CD4-positive, alpha-beta T cell treated with Interleukin-2 at 100 ng/mL for 4 hours (primary cell): ENCODE measurements at places on chromosomes 5 and 9.
A peak's percentile ranks its signal among the peaks of the same experiment; 100 is the strongest.

DNA sequence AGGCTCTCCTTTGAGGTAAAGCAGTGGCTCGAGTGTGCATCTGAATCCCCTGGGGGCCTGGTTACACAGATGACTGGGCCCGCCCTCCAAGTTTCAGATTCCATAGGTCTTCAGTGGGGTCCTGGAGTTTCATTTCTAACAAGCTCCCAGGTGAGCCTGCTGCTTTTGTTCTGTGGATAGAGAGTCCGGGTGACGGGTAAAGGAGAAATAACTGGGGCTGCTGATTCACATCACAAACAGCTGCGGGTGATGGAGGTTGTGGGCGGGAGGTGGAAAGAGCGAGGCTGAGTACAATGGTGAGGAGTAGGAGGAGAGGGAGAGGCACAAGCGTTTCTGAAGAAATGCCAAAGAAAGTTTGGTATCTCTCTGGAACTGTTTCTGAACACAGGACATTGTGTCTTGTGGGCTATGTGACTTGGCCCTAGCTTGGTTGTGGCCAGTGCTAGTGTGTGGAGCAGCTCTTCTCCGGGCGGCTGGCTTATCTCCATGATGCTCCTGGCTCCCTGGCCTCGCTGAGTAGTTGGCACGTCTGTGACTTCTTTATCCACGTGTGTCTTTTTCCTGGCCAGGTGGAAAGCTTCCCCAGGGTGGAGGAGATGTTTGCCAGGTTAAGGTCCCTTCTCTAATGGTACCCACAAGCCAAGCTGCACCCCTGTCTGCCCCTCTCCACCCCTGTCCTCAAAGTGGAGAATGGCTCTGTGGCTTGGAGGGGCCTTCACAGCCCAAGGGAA is 61.7 kb downstream of the HSPA4 start:
- DNase-seq = no peak

DNA sequence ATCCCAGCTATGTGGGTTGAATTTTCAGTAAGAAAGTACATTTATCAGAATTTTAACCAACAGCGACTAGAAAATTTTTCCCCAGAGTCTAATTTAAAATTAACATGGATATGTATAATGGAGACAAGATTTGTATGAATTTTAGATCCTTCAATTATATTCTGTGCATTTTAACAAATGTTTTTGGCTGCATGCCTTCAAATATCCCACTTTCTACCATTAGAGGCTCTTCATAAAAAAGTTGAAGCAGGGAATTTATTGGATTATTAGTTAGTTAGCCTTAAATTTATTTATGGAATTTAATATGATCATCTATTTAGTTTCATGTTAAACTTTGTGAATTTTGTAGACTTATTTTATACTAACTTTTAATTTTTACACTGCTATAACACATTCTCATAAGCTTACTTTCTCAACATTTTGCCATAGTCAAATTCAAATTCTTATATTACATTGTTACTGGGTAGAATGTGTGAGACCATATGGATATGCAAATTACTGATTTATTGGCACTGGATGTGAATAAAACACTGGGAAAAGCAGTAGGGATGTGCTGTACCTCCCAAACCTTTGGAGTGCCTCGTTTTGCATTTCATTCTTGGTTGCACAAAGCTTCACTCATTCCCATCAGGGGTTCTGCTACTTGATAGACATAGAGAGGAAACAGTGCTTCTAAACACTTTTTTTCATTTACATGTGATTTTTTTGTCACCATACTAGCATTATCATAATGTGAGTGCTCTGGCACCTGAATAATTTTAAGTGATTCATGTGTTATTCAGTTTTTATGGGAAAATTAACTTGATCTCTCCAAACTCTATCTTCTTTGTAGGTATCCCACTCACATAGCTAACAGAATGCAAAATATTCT is 491.8 kb upstream of the COX7C start:
- DNase-seq = no peak

DNA sequence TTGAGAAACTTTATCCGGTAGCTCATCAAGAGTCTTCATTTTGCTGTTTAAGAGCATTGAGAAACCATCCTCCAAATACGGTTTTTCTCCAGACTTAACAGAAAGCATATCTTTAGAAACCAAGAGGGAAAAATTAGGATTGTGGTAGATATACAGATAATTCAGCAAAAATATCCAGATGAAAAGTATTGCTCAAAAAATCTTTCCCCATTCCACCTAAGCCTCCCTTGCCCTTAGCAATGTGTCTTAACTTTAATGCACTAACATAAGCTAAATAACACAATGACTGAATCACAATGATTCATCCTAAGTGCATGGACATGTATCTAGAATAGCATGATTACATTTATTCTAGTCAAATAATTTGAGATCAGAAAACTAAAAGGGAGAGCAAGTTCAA is 130.3 kb upstream of the TARS1 start:
- DNase-seq = no peak

GRCh38 chr5:179298181-179298993 is 46.9 kb downstream of the ADAMTS2 start:
- no peak for DNase-seq

DNA sequence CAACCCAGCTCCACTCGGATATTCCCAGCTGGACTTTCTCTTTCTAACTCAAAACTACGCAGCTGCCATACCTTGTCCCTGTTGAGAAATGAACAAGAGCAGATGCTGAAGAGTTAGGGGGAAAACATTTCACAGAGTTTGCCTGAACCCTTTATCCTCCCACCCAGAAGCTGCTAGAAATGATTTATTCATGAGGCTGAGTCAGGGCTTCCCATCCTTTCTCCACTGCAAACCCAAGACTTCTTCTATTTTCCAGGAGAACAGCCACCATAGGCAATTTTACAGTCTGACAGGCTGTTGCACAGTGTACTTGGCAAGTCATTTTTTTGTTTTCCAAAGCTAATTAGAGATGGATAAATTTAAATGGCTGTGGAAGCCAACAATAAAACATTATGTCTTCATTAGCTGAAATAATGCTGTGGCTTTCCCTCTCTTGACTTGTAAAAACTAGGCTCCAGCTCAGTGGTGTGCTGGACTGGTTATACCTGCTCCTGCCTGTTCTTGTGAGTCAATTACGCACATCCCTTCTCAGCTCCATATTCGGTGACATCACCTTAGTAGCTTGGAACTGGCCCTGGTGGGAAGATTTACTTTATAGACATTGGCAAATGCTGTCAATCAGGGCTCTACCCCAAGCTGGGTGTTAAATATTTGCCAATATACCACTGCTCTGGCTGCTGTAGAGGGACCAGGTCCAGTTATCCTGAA is 71.9 kb downstream of the KIF4B start:
- DNase-seq = no peak

- DNase-seq = no peak
These were observed 83.4 kb downstream of the MEGF10 start for GRCh38 chr5:127373858-127374491.

DNA sequence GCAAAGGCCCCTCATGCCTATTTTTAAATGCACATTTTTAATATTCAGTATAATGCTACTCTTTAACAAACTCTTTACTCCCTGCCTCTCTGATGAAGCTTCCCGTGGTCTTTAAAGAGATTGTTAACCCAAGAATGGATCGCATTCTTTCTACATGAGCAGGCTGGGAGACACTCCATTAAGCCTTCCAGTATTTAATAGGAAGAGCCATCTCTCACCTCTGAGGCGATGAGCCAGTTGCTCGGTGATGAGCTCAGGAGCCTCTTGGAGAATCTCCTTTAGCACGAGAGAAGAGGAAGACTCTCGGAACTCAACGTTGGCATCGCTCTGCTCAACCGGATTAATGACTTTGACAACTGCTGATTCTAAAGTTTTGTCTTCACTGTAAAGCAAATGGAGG is 59.6 kb downstream of the PRUNE2 start:
- no peak for DNase-seq

DNA sequence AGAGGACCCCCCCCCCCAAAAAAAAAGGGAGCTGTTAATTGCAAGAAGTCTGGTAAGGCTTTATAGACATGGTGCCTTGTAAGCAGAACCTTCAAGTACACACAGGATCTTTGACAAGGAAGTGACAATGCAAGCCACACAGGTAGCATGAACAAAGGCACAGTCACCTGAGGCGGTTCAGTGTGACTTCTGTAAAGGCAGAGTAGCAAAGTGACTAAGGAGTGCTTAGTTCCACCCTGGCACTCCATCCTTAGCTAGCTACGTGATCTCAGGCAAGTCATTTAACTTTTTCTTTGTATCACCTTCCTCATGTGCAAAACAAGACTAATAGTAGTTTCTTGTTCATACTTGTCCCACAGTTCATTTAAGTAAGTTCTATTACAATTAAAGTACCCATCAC is 282.0 kb downstream of the PRELID2 start:
- no peak for DNase-seq

GRCh38 chr9:88808019-88808656 is 183.1 kb upstream of the S1PR3 start:
- DNase-seq = no peak

- no peak for DNase-seq
These were observed 54.5 kb downstream of the ZNF366 start for GRCh38 chr5:72452515-72453245.

GRCh38 chr5:139912158-139912557 is 116.5 kb downstream of the PSD2 start:
- DNase-seq = no peak

DNA sequence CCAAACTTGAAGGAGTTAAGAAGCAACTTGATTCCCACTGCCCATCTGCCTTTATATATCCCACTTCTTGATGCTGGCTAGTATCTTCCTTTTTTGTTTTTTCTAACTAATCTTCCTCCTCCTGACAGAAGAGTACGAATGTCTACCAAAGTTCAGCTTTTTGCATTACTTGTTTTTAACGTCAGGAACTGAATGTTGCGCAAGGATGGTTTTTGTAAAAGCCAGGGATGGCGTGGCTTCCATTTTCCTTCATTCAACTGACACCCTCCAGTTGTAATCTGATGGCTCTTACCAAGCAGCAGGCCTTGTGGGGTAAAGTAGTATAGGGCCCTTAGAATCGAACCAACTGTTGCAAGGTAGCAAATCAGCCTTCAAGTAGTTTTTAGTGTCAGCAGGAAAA is 70.8 kb upstream of the GPR151 start:
- no peak for DNase-seq

- no peak for DNase-seq
These were observed 111.3 kb upstream of the GNA14 start for GRCh38 chr9:77759391-77759790.

GRCh38 chr5:68285851-68286611 is 70.5 kb downstream of the PIK3R1 start:
- DNase-seq = peak; percentile 76

DNA sequence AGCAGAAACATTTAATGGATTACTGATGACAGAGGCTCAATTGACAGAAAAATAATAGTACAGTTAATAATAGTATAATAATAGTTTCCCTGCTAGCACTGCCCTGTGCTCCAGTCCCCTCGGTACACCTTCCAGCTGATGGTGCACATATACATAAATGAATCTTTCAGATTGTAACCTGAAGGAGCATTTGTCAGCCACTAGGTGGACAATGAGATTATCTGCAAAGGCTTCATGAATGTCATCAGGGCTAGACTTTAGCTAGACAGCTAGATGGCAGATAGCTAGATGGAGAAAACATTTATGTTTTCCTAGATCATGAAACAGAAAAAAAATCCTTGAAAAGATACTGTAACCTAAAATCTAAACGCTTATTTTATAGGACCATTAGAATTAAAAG is 304.4 kb upstream of the SMC2 start:
- DNase-seq = no peak

DNA sequence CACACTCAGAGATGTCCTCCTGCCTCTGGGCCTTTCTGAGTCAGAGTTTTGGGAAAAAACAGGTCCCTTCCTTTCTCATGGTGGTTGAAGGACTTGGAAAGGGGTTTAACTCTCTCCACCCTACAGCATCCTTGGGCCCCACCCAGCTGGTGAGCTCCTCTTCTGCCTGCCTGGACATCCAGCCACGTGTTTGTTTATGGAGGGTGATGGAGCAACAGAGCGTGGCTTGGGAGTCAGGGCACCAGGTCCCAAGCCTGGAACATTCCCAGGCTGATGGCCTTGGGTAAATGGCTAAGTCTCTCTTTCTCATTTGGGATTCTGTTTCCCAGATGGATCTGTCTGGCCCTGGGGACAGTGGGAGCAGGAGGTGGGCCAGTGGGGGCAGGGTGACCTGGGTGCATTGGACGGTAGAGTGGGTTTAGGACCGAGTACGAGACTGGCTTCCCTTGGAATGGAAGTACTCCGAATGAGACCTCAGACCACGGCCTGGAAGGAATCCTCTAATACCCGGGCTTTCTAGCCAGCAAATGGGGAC is 141.1 kb upstream of the IRX2 start:
- no peak for DNase-seq

DNA sequence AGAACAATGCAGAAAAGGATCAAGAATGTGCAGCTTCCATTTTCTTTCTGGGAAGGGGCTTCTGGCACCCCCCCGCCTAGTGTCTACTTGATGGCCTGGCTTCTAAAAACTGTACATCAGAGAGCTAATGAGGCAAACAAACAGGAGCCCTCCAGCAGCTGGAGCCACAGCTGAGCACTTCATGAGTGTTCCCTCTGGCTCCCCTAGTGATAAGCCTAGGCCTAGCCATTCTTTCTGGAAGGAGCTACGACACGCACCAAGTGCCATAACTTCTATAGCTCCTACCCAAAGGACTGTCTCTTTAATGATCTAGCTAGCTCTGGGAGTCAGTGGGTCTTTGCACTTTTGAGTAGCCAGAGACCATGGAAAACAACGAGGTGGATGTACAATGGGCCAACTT is 66.1 kb downstream of the DNAH5 start:
- no peak for DNase-seq

DNA sequence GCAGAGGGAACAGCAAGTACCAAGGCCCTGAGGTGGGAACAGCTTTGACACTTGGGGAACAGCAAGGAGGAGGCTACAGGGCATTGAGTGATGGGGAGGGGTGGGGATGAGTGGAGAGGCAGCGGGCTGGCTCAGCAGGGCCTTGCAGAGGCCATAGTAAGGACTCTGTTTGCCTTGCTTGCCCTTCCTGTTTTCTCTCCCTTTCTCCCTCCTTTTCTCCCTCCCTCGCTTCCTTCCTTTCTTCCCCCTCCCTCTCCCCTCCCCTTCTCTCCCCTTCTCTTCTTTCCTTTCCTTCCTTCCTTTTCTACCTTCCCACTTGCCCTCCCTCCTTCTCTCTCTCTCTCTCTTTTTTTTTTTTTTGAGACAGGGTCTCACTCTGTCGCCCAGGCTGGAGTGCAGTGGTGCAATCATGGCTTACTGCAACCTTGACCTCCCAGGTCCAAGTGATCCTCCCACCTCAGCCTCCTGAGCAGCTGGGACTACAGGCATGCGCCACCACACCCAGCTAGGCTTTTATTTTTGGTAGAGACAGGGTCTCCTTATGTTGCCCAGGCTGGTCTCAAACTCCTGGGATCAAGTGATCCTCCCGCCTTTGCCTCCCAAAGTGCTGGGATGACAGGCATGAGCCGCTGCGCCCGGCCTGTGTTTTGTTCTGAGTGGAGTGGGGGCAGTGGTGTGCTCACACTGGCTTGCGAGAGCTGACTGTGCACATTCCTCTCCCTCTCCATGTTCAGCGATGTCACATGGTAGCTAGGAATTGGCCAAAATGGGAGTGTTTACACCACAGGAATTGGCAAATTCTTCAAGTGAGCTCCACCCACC is 17.1 kb downstream of the IER5L start:
- DNase-seq = no peak

GRCh38 chr5:160787240-160787639 is 64.8 kb downstream of the ATP10B start:
- DNase-seq = peak; percentile 8

GRCh38 chr5:150428106-150428876 is 15.6 kb upstream of the CD74 start:
- DNase-seq = no peak

GRCh38 chr5:83162601-83163000 is 85.3 kb downstream of the XRCC4 start:
- DNase-seq = no peak
